IPS-NIHi11 (cell line): ENCODE measurements at places on chromosomes 7 and 10.

GRCh38 chr10:76401006-76401405 is 969.6 kb downstream of the LRMDA start:
- DNase-seq = no peak

GRCh38 chr10:126242397-126243260 is 145.6 kb downstream of the ADAM12 start:
- DNase-seq = no peak

GRCh38 chr7:51850126-51850525 is 533.5 kb upstream of the COBL start:
- DNase-seq = no peak

GRCh38 chr7:81725003-81725811 is 44.6 kb downstream of the HGF start:
- no peak for DNase-seq

GRCh38 chr10:101663097-101663496 is 31.9 kb downstream of the FBXW4 start:
- DNase-seq = no peak

DNA sequence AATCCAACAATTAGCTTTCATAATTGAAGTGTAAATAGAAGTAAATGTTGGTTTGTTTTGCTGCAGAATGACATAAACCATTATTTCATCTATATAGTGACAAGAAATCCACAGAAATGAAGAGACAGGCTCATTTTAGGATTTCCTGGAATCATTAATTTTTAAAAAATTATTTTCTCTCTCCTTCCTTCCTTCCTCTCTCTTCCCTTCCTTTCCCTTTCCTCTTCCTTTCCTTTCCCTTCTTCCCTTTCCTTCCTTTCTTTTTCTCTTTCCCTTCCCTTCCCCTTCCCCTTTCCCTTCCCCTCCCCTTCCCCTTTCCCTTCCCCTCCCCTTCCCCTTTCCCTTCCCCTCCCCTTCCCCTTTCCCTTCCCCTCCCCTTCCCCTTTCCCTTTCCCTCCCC is 51.2 kb upstream of the KMT2C start:
- DNase-seq = no peak

GRCh38 chr7:117582219-117582704 is 102.4 kb downstream of the CFTR start:
- peak; percentile 15 for DNase-seq

- no peak for DNase-seq
These were observed 56.0 kb downstream of the MKLN1 start for GRCh38 chr7:131383417-131384285.

DNA sequence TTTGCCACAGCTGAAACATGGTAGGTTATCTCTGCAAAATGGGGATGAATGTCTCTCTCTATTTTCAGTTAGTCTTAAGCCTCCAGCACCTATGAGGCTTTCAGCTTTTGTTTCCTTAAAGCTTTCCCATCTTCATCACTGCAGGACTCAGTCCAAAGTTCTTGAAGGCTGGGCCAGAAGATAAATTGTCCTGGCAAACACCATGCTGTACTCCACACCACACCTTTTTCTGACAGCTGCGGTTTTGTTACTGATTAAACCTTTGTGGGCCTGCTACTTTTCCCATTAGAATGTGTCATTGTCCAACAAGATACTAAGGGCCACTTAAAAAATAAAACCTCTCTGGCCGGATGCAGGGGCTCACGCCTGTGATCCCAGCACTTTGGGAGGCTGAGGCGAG is 87.2 kb upstream of the A1CF start:
- DNase-seq = no peak

DNA sequence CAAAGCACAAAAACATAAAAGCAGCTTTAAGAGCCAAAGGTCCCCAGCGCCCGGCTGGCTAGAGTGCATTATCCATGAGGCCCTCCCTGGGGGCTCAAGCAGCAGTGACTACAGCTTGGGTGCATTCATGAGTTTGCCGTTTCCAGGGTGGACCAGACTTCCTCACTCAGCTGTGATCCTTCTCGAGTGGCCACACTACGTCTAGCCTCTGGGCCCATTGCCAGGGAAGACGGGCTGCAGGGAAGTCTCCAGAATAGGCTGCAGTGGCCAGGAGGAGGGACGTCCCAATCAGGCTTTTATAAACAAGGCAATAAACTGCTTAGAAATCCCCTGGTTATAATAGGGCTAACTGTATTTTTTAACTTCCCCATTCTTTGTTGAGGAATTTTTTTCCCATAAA is 89.4 kb upstream of the C1QL3 start:
- DNase-seq = no peak
